Caco-2 (cell line): ENCODE measurements at places on chromosomes 1 and 21. TPM values are rescaled to one million over a fixed set of nuclear protein-coding genes. Genes with fewer than 3 reads are reported as not detected.

DNA sequence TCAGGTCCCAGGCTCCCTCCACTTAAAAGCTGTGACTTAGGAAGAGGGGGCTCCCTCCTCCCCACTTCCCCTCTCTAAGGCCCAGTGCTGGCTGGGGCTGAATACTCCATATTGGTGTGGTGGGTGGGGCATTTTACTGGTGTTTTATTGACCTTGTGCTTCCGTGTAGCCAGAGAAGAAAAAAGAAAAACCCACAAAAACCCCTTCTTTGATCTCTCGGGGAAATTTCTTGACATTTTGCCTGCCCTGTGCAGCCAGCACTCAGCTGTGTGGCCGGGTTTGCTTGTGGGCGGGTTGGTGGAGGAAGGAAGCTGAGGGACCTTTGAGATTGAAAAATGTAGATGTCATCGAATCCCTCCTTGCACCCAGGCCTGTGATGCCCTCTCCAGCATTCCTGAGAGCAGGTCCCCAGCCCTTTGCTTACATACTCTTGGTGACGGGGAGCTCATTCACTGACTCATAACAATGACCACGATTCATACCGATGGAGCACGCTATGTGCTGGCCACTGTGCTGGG is 24.8 kb downstream of the TNFRSF8 start:
- no peak for DNase-seq

GRCh38 chr1:62438163-62438562 is 1.3 kb downstream of the USP1 start:
- DNase-seq: no peak

Gene FBXO2
- total RNA-seq: 78.5 and 79.8 TPM in 2 replicates

Gene CD247
- not detected in 2 replicates for total RNA-seq

Gene FCER1G
- 1.5 and 2.6 TPM in 2 replicates for total RNA-seq
